ENCODE measurements at places on chromosomes 3 and 15.
A peak's percentile ranks its signal among the peaks of the same experiment; 100 is the strongest.

DNA sequence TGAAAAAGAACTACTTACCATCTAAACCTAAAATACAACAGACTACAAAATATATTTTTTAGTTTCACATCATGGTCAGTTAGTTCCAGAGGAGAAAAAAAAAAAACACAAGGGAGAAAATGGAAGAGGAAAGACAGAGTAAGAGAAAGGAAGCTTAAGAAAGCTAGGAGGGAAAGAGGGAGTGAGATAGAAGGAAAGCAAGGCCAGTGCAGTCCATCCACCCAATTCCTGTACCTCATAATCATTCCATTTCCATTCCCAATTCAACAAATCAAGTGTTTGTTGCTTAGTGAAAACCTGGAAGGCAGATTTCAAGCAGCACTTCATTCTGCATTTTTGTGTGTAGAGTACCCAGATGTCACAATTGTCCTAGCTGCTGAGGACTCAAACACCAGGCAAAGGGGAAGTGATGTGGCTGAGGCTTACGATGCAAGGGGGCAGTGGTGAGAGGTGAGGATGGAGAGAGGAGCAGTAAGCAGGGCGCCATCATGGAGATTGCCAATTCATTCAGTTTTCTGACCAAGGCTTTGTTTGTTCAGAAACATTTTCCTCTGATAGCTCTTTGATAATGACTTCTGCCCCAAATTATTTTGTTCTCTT lies 83.6 kb upstream of the GSK3B start:
- no peaks in the 10 kb centered on the region for H3K36me3 ChIP-seq
- H3K4me1 ChIP-seq, result no peaks in the 10 kb centered on the region
- H3K27me3 ChIP-seq, result no peaks in the 10 kb centered on the region

DNA sequence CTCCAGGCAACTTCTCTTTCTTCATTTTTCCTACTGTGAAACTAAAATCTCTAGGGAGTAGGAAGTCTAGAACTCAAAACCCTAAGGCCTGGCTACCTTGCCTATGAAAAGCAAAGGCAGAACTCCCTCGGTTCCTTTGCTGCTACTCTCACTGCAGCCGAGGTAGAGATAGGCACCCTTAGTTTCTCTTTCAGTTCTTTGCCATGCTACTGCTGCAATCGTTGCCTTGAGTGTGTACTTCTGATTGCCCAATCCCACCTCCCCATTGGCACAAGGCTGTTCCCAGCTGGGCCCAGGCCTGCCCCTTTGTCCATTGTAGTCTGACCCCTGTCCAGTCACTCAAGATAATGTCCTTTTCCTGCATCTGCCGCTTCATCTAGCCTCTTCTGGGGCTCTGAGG lies 92.3 kb upstream of the MRPS22 start:
- H3K4me1 ChIP-seq, result no peaks in the 10 kb centered on the region
- no peak for DNase-seq
- H3K27me3 ChIP-seq, result peaks cover 8% of the 10 kb centered on the region
- H3K27ac ChIP-seq, result no peak overlapping the region
- H3K36me3 ChIP-seq, result no peaks in the 10 kb centered on the region

GRCh38 chr3:50532062-50532705 lies 28.8 kb upstream of the CACNA2D2 start:
- H3K36me3 ChIP-seq, result no peaks in the 10 kb centered on the region
- DNase-seq, result no peak
- no peaks in the 10 kb centered on the region for H3K4me1 ChIP-seq
- no peak overlapping the region for H3K4me3 ChIP-seq
- peaks cover 53% of the 10 kb centered on the region for H3K27me3 ChIP-seq

DNA sequence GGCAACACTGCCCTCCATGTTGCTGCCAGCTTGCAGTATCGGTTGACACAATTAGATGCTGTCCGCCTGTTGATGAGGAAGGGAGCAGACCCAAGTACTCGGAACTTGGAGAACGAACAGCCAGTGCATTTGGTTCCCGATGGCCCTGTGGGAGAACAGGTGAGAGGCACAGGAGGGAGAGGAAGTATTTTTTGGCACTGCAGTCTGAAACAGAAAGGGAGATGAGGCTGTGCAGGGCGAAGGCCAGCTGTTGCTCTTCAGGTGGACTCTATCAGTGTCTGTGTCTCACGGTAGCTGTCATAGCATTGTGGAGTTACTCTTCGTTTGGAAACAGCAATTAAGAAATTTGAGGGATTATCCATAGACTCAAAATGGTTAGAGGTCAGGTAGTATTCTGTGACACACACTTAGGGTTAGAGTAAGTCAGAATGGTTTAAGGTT lies 8.0 kb downstream of the NFKBIZ start:
- H3K27me3 ChIP-seq, result no peaks in the 10 kb centered on the region
- H3K27ac ChIP-seq, result peak overlapping the region; percentile 68
- H3K4me1 ChIP-seq, result peaks cover 91% of the 10 kb centered on the region
- H3K36me3 ChIP-seq, result peaks cover 98% of the 10 kb centered on the region

DNA sequence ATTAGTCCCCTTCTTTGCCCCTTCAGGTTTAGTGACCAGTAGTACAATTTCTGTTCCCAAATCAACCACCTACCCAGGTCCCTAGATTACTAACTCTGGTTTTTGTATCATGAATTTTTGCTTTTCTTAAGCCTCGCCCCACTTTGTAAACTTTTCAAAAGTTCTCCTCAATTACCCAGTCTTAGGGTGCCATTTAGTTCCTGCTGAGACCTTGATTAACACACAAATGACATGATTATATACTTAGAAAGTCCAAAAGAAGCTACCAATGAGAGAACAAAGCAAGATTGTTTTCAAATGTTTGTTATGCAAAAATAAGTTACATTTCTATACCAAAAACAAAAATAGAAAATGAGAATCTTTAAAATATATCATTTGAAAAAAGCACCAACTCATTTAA lies 594.4 kb downstream of the SQOR start:
- no peak overlapping the region for H3K4me3 ChIP-seq
- DNase-seq, result no peak
- H3K27me3 ChIP-seq, result no peaks in the 10 kb centered on the region
- H3K27ac ChIP-seq, result no peak overlapping the region

- H3K4me1 ChIP-seq, result no peaks in the 10 kb centered on the region
- H3K27ac ChIP-seq, result no peak overlapping the region
- no peak for DNase-seq
- no peaks in the 10 kb centered on the region for H3K36me3 ChIP-seq
- H3K4me3 ChIP-seq, result no peak overlapping the region
Measured at GRCh38 chr15:95839367-95839782, 491.1 kb upstream of the NR2F2 start.

DNA sequence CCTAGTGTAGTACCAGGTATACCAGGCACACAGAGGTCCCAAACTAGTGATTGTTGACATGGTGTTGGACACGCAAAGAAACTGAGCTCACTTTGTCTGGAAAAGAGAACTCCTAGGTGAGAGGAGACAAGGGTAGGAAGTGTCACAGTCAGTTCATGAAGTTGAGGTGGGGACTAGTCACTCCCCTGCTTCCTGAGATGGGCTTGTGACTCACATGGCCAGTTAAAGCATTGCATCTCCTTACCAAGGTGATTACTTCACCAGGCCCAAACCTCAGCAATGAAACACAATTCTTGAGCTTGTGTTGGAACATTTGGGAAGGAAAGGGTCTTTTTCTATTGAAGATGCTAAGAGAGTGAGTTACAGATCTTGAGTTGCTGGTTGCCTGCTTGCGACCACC lies 49.2 kb upstream of the RAD18 start:
- no peak overlapping the region for H3K4me3 ChIP-seq
- no peak overlapping the region for H3K27ac ChIP-seq
- no peaks in the 10 kb centered on the region for H3K4me1 ChIP-seq
- H3K36me3 ChIP-seq, result no peaks in the 10 kb centered on the region
- no peaks in the 10 kb centered on the region for H3K27me3 ChIP-seq

GRCh38 chr3:173748105-173748504 lies 350.6 kb downstream of the NLGN1 start:
- DNase-seq, result no peak
- H3K4me1 ChIP-seq, result no peaks in the 10 kb centered on the region
- H3K4me3 ChIP-seq, result no peak overlapping the region
- no peaks in the 10 kb centered on the region for H3K27me3 ChIP-seq
- H3K36me3 ChIP-seq, result no peaks in the 10 kb centered on the region

Data from activated B cell treated with CpG ODN at 0.5 μM for 24 hours (primary cell).